ENCODE measurements at places on chromosomes 13 and 19.
A peak's percentile ranks its signal among the peaks of the same experiment; 100 is the strongest.

DNA sequence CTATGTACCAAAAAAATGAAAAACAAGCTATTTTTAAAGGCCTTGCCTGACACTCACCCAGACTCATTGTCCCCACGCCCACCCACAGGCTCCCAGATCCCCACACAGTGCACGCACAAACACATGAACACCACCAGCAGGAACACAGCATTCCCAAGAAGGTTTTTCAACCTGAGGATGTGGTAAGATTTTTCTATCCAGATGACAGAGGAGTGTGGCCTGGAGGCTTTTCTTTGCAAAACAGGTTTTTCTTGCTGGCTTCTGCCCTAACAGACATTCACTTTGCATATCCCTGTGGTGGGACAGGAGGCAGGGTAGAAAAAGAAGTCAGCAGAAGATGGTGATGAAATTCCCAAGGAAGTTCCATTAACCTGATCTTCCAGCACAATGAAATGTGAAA lies 97.8 kb downstream of the KLF12 start:
- H3K27ac ChIP-seq, result no peak overlapping the region
- no peaks in the 10 kb centered on the region for H3K36me3 ChIP-seq
- H3K4me3 ChIP-seq, result no peak overlapping the region
- DNase-seq, result no peak
- H3K4me1 ChIP-seq, result no peaks in the 10 kb centered on the region
- H3K27me3 ChIP-seq, result no peaks in the 10 kb centered on the region

- peak overlapping the region; percentile 68 for H3K4me3 ChIP-seq
- DNase-seq, result no peak
- no peak overlapping the region for H3K27ac ChIP-seq
- peaks cover 2% of the 10 kb centered on the region for H3K36me3 ChIP-seq
These were observed 28.4 kb downstream of the ZNF844 start for GRCh38 chr19:12092956-12093355.

DNA sequence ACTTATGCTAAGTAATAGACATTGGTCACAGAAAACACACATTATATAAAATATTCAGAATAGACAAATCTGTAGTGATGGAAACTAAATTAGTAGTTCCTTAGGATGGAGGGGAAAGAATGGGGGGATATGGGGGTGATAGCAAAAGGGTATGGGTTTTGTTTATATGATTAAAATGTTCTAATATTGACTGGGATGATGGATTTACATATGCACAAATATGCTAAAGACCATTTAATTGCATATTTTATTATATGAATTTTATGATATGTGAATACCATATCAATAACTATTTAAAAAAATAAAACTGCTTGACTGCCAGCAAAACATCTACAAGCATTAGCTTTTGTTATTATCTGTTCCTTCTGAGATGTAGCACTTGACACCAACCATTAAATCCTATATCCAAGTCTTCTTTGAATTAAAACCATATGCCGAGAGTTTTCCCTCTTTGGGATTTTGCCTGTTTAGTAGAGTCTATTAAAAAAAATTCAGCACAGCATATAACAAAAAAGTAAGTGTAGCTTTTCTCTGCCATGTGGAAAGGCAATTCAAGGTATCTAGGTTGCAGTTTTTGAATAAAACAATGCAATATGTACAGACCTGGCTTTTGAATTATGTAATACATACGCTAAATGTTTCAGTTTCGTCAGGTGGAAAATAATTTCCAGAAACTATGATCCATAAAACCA lies 2584.1 kb upstream of the PCDH20 start:
- no peak overlapping the region for H3K4me3 ChIP-seq
- no peaks in the 10 kb centered on the region for H3K36me3 ChIP-seq
- no peak overlapping the region for H3K27ac ChIP-seq

- no peak overlapping the region for H3K4me3 ChIP-seq
- H3K27ac ChIP-seq, result no peak overlapping the region
- no peaks in the 10 kb centered on the region for H3K27me3 ChIP-seq
- H3K36me3 ChIP-seq, result no peaks in the 10 kb centered on the region
- H3K4me1 ChIP-seq, result no peaks in the 10 kb centered on the region
- no peak for DNase-seq
These were observed 45.7 kb downstream of the VAV1 start for GRCh38 chr19:6818246-6818645.
